ENCODE measurements at places on chromosomes 11 and 22.

DNA sequence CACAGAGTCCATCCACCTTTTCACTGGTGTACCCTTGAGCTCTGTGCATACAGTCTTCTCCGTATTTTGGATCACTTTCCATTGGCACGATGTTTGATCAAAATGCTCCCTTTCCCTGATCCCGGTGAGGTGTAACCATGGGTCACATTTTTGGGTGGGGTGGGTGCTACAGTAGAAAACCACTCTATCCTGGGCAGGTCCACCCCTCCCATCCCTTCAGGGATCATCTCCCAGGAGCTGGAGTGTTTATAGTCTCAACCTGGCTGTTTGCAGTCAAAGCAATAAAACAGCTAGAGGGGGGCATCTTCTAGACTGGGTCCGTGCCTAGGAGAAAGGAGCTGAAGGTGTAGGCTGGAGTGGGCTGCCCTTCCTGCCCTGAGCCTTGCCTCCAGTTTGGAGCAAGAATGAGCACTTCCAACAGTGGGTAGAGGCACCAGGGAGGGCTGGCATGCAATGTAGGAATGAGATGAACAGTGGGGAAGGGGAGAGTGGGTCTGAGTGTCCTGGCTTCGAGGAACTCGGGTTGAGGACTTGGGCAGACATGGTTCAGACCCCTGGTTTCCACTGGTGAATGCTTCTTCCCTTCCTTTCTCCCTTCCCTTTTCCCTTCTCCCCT, 38.8 kb downstream of the RNF141 start:
- DNase-seq: no peak

DNA sequence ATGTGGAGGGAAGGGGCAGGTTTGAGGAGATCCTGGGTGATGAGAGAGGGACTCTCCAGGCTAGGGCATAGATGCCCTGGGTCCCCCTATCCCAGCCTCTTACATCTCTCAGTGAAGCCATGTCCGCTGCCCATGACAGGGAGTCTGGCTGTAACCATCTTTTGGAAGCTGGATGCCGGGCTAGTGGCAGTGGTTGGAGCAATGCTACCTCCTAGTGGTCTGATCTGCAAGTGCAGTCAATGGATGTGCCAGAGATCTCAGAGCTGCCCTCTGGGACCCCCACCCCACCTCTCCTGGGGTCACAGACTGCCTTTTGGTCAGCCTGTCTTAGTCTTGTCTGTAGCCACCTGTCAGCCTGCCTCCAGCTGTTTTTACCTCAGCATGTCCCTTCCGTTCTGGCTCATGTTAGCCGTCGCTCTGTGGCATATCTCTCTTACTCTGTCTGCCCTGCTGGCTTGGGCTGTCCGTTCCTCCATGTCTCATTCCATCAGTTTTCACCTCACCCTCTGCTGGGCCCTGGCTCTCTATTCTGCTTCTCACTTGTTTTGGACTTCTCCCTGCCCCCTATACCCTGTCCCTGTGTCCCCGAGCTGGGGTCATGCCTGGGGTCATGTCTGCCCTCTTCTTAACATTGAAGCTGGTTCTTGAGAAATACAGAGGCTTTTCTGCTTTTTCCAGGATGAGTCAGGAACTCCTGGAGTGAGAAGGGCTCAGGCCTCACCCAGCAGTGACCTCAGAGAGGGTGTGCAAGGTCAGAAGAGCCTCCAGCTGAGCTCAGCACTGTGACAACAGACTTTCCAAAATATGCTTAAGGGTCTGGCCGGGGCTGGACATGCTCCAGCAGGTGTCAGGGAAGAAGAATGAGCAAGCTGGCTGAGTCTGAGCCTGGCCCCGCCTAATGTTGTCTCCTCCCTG, 52.0 kb upstream of the THY1 start:
- DNase-seq: peak; percentile 77

- no peak for DNase-seq
These were observed 373.3 kb upstream of the CCDC90B start for GRCh38 chr11:83659466-83659865.

DNA sequence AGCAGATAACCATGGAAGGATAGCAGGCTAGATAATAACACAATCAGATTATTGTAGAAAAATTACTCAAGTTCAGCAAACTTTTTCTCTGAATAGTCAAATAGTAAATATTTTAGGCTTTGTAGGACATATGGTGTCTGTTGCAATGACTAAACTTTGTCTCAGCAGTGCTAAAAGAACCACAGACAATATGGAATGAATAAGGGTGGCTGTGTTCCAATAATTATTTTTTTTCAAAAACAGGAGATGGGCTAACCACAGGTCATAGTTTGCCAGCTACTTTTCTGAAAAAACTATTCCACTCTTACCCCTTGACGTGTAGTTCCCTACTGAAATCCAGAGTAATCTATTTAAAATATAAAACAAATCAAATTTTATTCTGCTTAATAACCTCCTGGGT, 153.9 kb upstream of the LRRC4C start:
- no peak for DNase-seq

- no peak for DNase-seq
These were observed 13.8 kb downstream of the LIF start for GRCh38 chr22:30232716-30233218.

DNA sequence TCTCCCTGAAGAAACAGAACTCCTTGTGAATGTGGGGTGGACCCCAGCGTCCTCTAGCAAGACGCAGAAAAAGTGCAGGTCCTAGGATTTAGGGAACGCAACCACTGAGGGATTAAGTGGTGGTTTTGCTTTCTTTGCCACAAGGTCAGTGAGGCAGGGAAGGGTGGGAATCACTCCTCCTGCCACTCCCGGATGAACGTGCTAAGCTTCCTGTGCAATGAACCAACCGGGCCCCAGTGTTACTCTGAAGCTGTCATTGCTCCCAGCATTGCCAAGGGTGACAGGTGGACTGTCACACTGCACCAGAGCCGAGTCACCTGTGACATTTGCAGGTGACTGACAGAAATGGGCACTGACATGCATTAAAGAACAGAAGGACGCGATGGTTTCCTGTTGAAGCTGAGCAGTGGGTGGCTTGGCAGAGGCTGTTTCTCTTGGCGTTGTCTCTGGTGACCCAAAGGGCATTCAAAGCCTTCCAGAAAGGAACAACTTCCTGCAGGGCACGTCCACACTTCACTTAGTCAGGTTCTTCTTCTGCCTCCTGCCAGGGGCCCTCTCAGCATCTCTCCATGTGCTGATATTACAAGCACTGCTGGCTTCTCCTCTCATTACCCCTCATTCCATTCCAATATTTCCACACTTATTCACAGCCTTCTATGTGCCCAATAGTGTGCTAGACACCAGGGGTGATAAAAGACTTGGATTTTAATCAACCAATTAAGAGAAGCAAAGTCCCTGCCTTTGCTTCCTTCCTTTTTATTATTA, 9.7 kb downstream of the KIRREL3 start:
- DNase-seq: no peak

GRCh38 chr11:94500181-94500580, 6.4 kb downstream of the ANKRD49 start:
- DNase-seq: no peak

DNA sequence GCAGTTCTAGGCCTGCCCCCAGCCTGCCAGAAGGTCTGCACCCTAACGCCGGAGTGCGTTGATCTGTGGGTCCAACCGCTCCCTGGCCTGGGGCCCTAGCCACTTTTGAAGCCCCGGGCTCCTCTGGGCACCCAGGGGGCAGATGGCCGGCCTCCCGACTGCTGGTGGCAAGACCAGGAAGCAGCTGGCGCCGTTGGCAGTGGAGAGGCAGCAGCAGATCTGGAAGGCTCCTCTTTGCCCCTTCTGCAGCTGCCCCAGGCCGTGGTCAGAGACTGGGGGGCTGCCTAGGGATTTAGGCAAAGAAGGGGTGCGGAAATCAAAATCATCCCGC, 445 bp upstream of the VWCE start:
- DNase-seq: no peak

GRCh38 chr11:64028398-64029115, 7.2 kb upstream of the FLRT1 start:
- peak; percentile 30 for DNase-seq

GRCh38 chr11:45021692-45022141, 71.0 kb upstream of the TP53I11 start:
- no peak for DNase-seq

GRCh38 chr11:120068114-120068573, 69.8 kb downstream of the TRIM29 start:
- peak; percentile 9 for DNase-seq

DNA sequence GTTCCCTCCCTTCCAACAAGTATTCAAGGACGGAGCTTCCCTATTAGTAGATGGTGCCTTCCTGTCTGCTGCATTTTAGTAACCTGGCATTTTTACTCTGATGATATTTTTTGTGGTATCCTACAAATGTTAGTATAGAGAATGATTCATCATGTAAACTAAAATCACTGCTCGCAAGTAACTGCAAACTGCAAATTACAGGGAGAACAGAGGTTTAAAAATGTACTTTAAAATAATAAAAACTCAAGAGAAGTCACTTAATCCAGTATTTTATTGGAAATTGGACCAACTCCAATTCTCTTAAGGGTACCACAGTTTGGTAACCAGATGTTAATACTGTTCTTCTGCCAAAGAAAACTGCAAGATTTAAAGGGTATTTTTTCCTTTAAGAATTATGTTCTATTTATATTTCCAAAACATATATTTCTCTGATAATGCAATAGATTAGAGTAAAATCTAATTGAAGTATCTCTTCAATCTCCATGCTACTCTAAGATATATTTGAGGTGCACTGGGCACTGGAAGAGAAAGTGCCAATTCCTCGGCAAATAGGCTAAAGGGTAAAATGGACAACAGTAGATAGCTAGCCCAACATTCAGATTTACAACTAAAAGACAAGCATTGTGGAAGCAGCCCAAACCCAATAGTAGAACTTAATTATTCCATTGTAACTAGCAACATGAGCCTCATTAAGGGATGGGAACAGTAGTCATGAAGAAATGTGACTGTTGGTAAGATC, 298.0 kb downstream of the TTC28 start:
- no peak for DNase-seq

GRCh38 chr11:124899383-124900145, 1.9 kb upstream of the ROBO4 start:
- no peak for DNase-seq

DNA sequence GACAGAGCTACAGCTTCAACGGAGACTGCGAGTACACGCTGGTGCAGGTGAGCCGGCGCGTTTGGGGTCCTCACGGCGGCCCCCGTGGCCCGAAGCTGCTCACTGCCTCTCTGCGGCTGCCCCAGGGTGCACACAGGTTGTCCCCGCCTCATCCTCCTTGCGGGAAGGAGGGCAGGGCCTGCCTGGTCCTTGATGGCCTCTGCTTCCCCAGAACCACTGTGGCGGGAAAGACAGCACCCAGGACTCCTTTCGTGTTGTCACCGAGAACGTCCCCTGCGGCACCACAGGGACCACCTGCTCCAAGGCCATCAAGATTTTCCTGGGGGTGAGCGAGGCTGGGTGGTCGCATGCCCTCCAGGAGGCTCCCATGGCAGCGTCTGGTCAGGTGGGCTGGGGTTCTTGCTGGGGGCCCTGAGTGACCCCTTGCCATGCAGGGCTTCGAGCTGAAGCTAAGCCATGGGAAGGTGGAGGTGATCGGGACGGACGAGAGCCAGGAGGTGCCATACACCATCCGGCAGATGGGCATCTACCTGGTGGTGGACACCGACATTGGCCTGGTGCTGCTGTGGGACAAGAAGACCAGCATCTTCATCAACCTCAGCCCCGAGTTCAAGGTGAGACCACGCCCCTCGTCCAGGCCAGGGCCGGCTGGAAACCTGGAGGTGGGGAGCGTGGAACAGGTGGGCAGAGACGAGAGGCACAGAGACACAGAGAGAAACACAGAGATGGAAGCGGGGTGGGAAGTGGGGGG, 19.4 kb downstream of the MUC5AC start:
- no peak for DNase-seq

DNA sequence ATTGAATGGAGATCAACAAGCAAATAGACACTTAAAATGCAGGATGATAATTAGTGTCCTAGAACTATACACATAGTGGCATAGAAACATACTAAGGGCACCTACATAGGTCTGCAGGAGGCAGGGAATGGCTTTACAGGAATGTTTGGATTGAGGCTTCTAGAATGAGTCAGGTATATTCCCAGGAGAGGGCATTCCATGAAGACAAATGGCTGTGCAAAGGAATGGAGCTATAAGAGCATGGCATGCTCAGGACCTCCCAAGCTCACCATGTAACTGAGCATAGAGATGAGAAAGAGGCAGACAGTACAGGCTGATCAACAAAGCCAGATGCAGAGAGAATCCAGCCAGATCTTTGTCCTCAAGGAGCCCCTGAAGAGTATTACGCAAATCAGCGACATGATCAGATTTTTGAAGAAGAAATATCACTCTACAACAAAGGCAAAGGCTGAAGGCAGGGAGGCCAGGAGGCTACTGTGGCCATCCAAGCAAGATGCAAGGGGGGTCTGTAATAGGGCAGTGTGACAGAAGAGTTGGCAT, 211.1 kb upstream of the MTNR1B start:
- no peak for DNase-seq

- DNase-seq: no peak
These were observed at the start of gene GDPD4 for GRCh38 chr11:77301510-77301909. GDPD4 (minus strand) TSS chr11:77301686; CDS start chr11:77285137, 16,549 bp downstream.

- DNase-seq: peak; percentile 56
These were observed 14.5 kb downstream of the ACP2 start for GRCh38 chr11:47233989-47234668.

- no peak for DNase-seq
These were observed 213.3 kb downstream of the ETS1 start for GRCh38 chr11:128374026-128374425.

DNA sequence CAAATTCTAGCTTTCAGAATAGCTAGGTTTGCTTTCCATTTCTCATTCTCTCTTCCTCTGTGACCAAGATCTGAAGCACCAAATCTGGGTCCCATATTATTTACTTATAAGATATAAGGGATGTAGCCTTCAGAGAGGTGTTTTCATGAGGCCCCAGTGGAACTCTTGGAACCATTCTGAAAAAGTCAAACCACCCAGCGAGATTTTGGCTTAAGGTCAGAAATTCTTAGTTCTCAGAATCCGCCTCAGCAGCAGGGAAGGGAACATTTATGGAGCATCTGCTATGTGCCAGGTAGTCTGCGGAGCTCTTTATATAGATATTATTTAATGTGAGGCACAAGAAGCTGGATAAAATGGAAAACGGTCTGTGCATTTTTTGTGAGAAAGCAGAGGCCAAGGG, 6.3 kb downstream of the NAV2 start:
- DNase-seq: no peak

DNA sequence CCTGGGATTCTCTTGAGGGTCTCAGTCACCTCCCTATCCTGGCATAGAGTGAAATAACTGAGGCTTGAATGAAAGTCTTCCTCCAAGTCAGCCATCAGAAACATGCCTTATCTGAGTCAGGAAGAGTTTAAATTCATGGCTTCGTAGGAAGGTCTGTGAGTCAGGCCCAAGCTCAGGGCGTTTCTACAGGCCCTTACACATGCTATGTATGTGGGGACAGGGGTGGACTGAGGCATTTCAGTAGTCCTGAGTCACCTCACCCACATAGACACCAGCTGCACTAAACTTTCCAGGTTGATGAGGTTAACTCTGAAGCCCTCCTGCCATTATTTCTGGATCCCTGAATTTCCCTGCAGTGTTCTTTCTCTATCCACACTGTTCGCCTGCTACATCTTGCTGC, 134.6 kb upstream of the RCN1 start:
- DNase-seq: no peak

- DNase-seq: no peak
These were observed 752 bp downstream of the POU2AF1 start for GRCh38 chr11:111378185-111378860.

GRCh38 chr11:71309611-71310010, 57.2 kb upstream of the SHANK2 start:
- DNase-seq: no peak
